ENCODE measurements at places on chromosomes 7 and 10.

DNA sequence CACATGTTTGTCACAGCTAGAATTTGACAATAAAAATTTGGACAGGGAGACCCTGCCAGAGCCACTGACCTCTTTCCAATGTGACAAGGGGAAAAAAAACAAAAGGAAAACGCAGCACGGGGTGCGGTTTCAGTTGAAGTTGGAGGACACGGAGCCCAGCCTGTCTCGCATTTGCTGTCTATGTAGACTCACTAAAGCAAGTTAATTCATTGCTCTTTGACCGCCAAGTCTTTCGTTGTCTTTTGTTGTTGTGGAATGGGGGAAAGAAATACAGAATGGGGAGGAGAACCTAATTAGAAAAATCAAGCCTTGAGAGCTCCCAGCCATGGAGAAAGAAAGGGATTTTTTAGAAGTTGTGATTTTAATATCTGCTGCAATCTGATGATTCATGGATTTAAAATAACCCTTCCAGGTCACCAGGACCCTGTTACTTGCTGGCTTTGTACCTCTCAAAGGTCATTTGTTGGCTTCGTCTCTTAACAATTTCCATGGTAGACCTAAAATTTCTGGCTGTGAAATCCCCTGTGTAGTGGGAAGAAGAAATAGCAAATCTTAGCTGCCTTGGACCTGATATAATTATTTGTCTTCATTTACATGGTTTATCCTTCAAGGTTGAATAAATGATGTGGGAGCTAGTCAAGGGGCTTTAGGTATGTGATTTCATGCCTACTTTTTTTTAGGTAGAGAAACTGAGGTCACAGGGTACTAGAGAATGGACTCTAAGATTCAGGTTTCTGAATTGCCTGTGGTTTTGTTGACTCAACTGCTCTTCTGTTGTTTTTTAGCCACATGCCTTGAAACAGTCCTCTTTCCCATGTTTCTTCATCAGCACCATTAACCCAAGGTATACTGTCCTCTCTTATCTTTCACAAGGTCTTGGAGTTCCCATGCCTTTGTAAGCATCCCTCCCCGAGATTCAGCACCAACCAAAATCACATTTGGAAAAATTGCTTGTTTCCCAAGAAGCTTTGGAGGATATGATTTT, 78.7 kb downstream of the TCF7L2 start:
- DNase-seq = no peak

DNA sequence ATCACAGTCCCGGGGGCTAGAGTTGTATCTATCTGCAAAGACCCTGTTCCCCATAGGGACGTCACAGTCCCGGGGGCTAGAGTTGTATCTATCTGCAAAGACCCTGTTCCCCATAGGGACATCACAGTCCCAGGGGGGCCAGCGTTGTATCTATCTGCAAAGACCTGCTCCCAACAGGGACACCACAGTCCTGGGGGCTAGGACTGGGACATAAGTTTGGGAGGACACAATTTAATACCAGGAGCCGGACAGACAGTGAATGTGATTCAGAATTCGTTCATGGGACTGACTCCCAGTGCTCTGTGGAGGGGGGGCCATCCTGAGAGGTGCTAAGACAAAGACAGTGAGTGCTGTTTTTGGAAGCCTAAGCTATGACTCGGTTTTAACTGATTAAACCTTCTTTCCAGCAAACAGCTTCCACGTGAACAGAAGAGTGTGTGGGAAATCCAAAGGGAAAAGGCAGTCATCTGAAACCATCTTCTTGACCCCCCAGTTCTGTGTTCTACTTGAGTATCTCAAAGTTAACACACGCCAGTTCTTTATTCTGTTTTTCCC, 153.0 kb downstream of the DIP2C start:
- no peak for DNase-seq

GRCh38 chr7:30176463-30177109, 41.8 kb downstream of the MTURN start:
- no peak for DNase-seq

DNA sequence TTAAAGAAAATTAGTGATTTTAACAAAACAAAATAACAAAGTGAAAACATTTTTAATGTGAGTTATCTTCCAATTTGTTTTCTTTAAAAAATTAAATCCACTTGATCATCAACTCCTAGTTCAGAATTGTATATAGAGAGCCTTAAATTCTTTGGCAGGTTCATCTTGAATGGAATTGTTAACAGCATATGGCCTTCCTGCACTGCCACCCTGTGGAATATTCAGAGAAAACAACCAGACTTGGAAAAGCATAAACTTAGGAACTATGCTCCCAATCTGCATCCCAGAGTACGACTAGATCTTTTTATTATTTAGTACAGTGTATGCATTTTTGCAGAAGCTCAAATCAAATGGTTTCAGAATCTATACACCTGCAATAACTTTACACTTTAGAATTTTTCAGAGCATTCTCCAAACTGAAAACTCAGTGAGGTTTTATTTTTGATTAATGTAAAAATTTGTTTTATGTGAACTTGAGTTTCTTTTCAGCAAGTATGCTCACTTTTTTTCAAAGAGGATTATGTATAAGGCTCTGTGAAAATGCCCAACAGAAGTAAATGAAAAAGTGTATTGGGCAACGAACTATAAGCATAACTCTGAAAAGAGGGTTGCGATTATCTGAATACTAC, 44.9 kb upstream of the ANK3 start:
- DNase-seq = no peak

GRCh38 chr7:155872678-155873369, 60.6 kb upstream of the SHH start:
- no peak for DNase-seq

DNA sequence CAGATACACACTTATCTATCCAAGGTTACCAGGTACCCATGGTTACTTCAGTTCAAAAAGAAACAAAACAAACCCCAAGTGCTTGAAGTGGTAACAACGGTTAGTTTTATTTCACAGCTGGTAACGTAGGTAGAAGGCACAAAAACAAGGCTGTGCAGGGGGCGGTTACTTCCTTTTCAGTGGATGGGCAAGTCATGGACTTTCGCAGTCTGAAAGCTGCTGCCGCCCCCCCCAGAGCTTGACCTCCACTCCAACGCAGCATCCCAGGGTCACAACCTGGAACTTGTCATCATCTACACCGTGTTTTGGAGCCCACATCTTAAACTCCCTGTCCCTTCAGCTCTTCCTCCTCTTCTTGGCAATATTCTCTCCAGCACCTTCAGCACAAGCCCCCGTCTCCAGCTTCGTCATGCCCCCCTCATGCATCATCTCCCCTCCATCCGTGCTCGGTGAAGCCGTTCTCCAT, 181.2 kb upstream of the ITGB1 start:
- DNase-seq = no peak

GRCh38 chr7:2010551-2011265, 222.0 kb downstream of the MAD1L1 start:
- DNase-seq = no peak

Measured in stimulated activated CD4-positive, alpha-beta T cell treated with anti-CD3 and anti-CD28 coated beads, Interleukin-12 subunit alpha, Interleukin-12 subunit beta, amount 100 ng/mL, for 24 hours (primary cell).